ELF-1 (cell line): ENCODE measurements at places on chromosomes 4 and X.
A peak's percentile ranks its signal among the peaks of the same experiment; 100 is the strongest.

- no peak for DNase-seq
Measured at GRCh38 chr4:166309286-166309685, 436.2 kb downstream of the TLL1 start.

DNA sequence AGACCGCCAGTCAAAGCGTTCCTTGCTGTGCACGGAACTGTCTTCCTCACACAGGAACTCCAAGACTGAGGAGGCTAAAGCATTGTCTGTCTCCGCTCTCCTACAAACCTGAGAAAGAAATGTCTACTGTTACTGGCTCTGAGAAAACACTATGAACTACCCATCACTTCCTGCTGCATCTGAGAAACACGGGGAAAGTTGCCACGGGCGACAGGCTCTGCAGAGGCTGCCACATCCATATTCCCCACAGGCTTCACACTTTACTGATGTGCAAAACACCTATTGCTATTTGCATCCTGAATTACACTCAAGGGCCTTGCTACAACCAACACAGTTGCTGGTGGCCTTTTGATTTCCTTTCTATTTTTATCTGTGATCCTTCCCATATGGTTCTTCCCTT is 59.0 kb downstream of the AFAP1 start:
- no peak for DNase-seq

- no peak for DNase-seq
Measured at GRCh38 chr4:129708784-129709183, 612.8 kb downstream of the C4orf33 start.

DNA sequence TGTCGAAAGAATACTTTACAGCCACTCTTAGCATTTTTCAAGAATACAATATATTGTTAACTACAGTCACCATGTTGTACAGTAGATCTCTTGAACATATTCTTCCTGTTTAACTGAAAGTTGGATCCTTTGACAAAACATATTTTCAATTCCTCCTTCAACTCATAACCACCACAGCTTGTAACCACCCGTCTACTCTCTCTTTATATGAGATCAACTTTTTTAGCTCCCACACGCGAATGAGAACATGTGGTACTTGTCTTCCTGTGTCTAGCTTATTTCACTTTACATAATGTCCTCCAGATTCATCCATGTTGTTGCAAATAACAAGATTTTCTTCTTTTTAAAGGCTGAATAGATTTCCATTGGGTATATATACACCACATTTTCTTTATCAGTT is 338.3 kb upstream of the IGFBP7 start:
- DNase-seq: no peak

DNA sequence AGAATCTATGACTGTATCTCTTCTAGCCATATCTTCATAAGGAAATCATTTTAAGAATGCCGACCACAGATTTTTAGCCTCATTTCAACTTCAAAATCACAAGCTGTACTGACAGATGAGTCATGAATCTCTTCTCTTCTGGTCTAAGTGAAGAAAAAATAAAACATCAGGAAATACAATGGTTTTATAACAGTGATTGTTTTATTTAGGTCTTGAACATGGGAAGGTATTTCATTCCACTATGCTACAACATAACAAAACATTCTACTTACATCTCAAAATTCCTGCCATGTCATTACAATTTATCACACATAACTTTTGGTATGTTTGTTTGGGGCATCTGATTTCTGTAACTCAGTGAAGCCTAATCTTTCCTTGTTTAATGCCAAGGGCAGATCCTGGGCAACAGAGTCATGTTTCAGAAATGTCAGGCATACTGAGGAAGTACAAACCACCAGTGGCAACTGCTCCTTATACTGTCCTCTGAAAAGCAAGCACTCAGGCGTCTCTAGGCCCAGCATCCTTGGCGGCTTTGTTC is 325.0 kb downstream of the PDHA2 start:
- no peak for DNase-seq

- no peak for DNase-seq
Measured at GRCh38 chrX:149469406-149469805, 35.7 kb downstream of the IDS start.

DNA sequence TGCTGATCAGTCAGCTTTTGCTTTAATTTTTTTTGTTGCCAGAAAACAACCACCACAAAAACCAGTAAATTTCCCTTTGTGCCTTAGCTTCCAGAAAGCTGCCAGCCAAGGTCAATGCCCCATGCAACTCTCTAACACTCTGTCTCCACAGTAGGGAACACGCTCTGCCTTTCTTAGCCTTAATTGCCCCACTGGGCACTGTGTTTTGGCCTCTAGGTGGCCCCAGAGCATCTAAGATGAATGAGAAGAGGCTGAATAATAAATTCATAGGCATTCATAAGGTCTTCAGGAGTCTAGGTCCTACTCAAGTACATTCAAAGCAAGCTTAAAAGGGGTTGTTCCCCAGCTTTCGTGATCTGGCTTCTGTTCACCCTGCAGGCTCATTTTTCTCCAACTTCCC is 57.7 kb upstream of the PASD1 start:
- DNase-seq: peak; percentile 49

DNA sequence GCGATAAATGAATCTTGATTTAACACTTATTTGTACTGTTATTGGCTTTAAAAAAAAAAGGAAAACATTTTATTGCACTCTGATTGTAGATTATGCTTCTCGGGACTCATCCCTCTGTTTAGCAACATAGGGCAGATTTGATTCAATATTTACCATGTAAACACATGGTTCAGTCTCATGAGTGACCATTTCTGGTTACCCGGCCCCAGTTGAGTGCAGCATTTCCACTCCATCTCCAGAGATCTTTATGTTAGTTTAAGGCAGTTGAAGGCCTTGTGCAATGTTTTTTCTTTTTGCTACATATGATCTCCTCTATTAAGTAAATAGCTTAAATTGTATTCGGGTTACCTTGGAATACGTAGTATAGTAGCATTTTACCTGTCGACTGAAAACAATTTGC is 143.3 kb upstream of the RPS6KA3 start:
- no peak for DNase-seq
